Activated naive CD4-positive, alpha-beta T cell (primary cell): ENCODE measurements at places on chromosomes 7 and 10.

DNA sequence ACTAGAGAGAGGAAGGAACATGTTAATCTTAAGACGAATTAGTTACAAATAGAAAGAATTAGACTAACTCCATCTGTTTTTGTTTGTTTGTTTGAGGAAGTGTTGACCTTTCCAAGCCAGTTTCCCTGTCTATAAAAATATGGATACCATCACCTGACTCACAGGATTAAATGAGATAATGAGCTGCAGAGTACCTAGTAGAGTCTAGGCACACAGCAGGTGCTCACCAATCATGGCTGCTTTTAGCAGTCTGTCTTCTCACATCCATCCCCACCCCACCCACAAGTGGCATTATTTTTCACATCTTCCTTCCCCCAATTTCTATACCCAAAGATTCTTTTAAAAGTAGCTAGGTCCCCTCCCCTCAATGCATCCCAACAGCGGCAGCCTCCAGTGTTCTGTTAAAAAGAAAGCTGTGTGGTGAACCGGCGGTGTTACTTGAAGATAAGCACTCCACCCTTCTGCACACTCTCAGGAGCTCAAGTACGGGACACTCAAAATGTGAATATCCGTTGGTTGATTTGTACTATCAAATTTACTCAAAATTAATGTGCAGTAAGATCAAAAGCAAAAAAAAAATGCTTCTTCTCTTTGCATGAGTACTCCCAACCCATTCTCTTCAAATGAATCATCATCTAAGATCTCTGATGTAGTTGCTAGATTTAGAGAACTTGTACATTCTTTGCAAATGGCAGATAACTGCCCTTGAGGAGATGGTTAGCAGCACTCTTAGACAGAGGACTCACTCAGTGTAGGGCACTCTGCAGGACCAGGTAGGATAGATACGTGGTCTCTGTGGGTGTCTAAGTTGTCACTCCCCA is 145.4 kb upstream of the ASAH2 start:
- DNase-seq = no peak

DNA sequence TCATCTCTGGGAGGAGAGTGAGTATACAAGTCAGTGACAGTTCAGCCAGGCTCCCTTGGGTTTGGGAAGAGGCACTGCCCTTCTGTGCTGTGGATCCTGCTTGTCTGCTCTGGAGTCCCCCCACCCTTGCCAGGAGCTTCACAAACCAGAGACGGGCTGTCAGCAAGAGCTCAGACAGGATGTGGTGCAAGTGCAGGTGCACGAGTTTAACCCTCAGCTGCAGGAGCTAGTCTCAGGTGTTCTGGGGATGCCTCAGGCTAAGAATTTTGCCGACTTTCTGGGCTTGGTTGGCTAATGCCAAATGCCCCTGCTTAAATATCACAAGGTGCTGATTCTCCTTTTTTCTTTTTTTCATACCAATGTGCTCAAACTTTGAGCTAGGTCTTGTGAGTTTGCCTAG is 22.3 kb downstream of the ZNF783 start:
- no peak for DNase-seq

DNA sequence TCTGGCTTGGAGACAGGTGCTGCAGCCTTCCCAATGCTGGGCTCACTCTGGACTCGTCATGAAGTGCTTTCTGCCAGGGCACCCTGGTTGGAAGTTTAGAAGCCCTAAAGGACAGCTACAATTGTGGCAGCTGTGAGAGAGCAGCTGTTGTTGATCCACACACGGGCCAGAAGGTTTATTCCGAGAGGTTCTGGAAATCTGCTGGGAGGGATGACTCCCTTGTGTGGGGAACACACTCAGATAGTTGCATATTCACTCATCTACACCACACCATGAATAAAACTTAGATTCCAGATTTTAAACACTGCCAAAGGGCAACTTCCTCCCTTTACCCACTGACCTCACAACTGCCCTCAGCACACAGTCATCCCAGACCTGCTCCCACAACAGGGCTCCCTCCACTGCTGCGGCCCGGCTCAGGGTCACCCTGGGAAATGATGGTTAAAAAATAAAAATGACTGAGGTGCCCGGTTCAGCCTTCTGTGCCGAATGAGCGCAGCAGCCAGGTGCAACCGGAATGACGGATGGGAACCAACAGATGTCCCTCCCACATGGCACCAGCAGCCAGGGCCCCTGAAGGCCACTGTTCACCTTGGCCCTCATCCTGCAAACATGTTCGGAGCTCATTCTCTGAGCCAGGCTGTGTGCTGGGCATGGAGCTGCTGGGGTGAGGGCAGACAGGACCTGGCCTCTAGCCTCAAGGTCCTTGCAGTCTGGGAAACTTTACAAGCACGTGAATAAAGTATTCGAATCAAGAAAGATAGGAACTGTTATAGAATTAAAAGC is 40.2 kb downstream of the ASB13 start:
- no peak for DNase-seq

DNA sequence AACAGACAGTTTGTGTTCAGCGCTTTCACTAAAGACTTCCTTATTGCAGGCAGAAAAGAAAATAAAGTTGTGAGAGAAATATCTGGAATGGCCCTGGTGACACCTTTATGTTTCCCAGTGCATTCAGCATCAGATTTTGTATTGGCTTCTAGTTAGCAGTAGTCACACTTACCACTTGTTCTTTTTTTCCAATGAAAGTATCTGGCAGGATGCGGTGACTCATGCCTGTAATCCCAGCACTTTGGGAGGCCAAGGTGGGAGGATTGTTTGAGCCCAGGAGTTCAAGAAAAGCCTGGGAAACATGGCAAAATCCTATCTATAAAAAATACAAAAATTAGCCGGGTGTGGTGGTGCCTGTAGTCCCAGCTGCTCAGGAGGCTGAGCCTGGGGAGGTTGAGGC is 649.6 kb downstream of the LRMDA start:
- no peak for DNase-seq

- DNase-seq = no peak
These were observed 283.2 kb downstream of the ARL4A start for GRCh38 chr7:12970626-12971025.

DNA sequence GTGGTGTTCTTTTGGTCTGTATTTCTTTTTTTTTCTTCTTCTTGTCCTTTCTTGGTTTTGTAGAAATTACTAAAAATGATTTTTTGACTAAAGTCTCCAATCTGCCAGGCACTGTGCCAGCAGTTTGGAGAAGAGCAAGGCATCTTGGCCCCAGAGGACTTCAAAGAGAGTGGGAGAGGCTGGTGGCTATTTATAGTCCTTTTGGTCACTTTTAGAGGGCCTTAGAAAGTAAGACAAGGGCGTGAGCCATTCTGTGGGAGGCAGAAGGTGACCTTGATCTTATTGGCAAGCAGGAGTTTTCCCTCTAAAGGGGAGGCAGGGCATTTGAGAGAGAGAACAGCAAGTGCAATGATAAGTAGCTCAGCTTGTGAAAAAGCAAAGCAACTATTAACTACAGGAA is 211.9 kb downstream of the GALNT17 start:
- DNase-seq = no peak

DNA sequence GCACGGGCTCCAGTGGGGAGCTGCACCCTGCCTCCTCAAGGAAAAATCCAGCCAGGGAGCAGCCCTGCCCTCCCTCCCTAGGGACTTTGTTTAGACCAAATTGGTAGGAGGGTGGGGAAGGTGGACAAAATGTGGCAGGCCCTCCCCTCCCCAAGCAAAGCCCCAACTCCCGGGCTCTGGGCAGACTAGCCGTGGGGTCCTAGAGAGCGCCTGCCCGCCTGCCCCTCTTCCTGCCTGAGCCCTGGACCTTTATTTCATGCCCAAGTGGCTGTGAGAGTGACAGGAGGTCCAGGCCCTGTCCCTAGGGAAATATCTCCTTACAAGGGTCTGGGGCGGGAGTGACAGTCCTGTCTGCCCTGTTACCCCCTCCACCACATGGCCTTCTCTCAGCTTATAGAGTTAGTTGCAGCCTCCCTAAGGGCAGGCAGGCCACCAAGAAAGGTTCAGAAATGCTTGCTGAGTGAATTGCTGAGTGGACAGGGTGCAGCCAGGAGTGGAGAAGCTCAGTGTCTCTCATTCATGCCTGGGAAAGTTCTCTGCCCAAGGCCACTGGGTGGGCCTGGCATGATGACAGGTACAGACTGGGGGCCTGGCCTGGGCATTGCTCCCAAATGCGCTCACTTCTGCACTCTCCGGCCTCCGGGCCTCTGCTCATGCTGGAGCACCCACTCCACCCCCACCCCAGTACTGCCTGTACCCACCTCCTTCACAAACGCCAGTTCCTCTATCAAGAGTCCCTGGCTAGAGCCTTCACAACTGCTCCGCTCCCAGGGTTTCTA is 25.2 kb downstream of the DNAJB12 start:
- DNase-seq = no peak

DNA sequence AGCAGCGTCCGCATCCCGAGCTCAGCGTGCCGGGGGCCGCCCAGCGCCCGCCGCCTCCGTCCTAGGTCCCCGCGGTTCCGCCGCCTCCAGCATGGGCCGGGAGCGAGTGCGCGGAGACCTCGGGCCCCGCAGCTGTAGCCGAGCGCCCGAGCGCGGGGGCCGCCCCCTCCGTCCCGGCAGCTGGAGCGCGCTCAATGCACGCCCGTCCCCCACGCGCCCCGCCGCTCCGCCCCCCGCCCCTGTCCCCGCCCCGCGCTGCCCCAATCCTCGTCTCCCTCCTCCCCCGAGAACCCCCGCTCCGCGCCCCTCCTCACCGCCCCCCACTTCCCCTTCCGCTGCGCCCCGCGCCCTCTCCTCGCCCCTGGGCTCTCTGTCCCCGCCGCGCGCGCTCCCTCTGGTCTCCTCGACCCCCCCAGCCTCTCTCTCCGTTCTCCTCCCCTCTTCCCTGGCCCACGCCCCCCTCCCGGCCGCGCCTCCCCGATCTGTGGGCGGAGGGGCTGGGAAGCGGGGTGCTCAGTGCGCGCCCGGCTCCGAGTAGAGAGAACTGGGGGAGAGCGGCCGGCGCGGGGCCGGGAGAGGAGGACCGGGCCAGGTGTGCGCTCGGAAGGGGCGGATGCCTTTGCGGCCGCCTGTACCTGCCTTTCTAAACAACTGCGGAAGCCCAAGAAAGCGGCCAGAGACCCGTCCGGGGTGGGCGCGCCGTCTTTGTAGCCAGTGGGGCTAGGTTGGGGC is at the start of gene VIPR2:
Gene VIPR2, minus strand, starts transcription at position 110 of the 732 bp plus-strand sequence. Its CDS starts 96 bp downstream, at position 14.
- no peak for DNase-seq

- DNase-seq = no peak
These were observed 32.1 kb downstream of the PFKP start for GRCh38 chr10:3099291-3100092.

DNA sequence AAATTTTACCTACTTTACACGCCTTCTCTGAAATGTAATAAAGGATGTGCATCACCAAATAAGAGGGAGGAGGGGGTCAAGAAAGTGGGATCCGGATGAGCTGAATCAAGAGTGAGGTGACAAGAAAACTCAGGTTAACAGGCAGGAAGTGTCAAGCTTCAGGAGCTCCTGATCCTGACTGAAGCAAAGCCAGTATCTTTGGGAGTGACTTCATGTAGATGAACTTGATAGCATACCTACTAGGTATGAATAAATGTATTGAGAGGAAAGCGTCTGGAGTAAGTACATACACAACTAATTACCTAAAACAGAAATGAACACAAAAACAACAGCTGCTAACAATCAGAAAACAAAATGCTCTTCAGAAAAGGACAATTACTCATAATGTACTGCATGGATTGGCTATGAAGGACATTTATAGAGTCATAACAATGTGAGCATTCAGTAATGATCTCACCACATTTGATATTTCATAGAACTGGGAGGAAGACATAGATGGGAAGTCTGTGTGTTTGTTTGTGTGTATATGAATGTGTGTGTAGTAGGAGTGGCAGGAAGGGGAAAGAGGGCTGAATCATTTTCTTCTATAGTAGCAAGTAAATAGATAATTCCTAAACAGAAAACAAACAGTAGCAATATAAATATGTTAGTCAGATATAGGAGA is 29.4 kb downstream of the PRKG1 start:
- no peak for DNase-seq

DNA sequence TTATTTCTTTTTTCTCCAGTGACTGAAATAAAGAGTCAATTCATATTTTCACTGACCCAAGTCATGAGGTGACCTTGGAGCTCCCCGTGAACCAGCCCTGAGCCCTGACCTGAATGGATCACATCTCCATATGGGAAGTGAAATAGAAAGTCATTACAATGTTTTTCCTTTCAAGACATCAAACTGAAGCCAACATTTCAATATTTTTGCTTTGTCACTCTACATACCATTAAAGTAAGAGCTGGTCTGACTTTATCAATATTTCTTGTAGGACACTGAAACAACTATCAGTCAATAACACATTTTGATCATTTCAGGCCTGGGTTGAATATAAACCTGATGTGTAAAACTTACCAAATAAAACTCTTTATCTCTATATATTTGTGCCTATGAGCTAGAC is 249.8 kb upstream of the PHF14 start:
- no peak for DNase-seq

DNA sequence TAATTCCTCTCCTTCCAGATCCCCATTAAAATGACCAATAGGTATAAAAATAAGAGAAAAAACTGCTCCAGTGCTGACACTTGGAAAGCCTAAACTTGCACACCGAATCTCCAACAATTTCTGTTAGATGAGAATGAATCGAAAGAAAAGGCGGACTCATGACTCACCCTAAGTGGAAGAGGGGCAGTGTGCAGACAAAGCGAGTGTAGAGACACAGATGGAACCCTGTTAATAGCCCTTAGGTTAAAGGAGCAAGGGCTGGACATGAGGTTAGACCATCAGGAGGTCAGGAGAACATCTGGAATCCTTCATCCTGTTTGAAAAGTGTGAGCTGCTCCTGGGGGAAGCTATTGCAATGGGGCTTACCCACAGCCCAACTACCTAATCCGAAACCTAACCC is 103.4 kb upstream of the GLI3 start:
- DNase-seq = no peak

GRCh38 chr10:112336556-112337201 is 37.2 kb upstream of the ACSL5 start:
- no peak for DNase-seq

DNA sequence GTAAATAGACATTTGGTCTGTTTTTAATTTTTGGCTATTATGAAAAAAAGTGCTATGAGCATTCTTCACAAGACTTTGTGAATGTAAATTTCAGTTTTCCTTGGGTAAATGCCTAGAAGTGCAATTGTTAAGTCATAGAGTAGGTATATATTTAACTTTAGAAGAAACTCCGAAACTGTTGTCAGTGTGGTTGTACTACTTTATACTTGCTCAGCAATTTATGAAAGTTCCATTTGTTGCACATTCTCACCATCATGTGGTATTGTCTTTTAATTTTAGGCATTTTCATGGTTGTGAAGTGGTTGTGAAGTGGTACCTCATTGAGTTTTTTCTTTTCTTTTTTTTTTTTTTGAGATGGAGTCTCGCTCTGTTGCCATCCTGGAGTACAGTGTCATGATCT is 60.0 kb downstream of the TYW1 start:
- DNase-seq = no peak

DNA sequence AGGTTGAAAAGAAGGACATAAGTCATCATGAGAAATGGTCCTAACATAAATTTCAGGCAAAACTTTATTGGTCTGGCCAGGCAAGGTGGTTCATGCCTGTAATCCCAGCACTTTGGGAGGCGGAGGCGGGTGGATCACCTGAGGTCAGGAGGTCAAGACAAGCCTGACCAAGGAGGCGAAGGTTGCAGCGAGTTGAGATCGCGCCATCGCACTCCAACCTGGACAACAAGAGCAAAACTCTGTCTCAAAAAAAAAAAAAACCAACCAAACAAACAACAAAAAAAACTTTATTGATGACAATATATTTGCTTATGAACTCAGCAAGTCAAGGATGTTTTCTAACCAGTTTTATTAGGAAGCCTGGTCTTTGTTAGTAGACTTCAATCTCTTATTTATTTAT is 54.6 kb upstream of the ARHGAP21 start:
- no peak for DNase-seq

- DNase-seq = no peak
These were observed 371.7 kb downstream of the LRMDA start for GRCh38 chr10:75803121-75803520.

- DNase-seq = no peak
These were observed 101.0 kb downstream of the CDCA7L start for GRCh38 chr7:21844742-21845141.
